Naive thymus-derived CD4-positive, alpha-beta T cell (primary cell): ENCODE measurements at places on chromosomes 7 and 10. TPM values are rescaled to one million over a fixed set of nuclear protein-coding genes. Genes with fewer than 3 reads are reported as not detected.

The ERVW-1 gene
- not detected for total RNA-seq

The MKI67 gene
- total RNA-seq: 0.19 TPM

The RGR gene
- not detected for total RNA-seq

The ZCCHC24 gene
- 0.76 TPM for total RNA-seq
